ENCODE measurements at places on chromosomes 2 and 18. TPM values are rescaled to one million over a fixed set of nuclear protein-coding genes. Genes with fewer than 3 reads are reported as not detected.

Gene ITSN2
- 31.7 TPM for total RNA-seq

DNA sequence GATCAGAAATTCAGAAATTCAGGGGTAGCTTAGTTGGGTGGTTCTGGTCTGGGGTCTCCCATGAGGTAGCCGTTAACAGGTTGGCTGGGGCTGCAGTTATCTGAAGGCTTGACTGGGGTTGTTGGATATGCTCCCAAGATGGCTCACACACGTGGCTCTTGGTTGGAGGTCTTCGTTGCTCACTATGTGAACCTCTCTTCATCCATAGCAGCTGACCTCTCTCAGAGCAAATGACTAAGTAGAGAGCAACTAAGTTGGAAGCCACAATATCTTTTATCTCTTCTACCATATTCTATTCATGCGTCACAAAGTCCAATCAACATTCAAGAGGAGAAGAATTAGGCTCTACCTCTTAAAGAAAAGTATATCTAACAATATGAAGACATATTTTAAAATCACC is 38.7 kb upstream of the SERTAD2 start:
- no peak for DNase-seq

DNA sequence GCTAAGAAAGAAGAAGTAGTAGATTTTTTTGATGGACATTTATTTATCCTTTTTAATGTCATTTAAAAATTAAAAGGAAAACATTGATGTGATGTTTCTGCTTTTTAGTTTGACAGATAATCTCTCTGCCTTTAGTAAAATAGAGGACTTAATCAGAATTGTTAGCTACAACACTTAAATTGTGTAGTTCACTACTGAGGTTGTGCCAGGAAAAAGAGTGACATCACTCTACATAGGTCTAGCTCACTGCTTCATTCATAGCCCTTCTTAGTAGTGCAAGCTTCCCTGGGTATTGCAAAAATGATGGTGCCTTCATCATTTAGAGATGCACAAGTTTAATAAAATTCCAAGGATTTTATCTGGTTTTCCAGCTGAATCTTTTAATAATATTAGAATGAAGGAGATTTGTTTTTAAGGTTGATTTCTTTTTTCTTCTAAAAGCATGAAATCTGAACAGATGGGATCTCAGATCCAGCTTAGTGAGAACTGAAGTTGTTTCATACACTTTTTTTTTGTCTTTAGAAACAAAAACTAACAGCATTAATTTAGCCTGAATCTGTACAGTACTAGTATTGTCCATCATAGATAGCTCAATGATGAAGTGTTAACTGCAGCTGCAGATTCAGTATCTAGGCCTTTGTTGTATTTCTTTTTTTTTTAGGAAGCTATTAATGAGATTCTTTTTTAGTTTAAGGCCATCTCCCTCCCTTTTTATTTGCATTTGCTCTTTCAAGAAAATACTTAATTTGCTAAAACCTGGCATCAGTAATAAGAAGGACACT is 20.6 kb upstream of the TMEFF2 start:
- no peak for DNase-seq

Gene SPP2
- not detected for total RNA-seq

Gene SPC25
- 8.2 TPM for total RNA-seq

Gene EFEMP1
- total RNA-seq = 68.7 TPM
